Cortex of kidney (tissue), 1 donor: ENCODE measurements at places on chromosomes 7 and 10.

DNA sequence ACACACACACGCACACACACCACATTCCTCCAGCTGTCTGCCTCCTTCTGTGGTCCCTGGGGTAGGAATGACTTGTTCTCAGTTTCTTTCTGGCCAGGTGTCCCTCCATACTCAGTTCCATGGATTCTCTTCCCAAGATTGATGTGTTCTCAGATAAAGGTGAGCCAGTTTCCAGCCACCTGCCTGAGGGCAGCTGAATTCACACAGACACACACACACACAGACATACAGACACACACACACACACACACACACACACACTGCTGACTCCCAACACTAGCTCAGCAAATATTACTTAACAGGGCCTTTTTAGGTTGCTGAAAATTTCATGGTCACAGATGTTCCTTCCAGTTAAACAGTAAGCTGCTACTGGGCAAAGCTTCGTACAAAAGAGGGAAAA lies 45.4 kb upstream of the GDF10 start:
- DNase-seq = no peak

DNA sequence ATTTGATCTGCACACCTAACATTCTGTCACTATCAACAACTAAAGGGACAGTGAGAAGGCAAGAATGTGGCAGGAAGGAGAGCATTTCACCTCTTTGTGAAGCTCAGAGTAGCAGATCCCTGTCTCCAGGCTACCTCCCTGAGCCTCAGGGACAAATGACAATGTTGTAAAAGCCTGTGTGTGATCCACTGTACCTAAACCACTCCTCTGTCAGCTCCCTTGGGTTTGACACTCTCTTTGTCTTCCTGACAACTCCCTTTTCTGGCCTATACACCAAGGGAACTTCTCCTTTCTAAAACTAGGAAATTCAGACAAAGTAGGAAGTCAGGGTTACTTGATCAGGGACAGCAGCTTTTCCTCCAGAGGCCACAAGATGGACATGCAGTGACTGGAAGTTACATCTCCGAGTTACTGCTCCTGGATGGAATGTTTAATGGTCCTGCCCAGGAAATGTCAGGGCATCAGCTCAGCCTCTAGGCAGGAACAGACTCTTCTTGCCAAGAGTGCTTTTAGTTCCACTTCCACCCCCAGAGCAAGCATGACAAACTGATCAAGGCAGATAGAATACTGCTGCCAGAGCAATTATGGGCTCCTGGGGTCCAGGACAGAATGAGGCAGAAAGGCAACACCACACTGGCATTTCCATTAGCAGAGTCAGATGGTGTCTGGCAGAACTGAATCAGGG lies 1014.5 kb upstream of the LRRTM3 start:
- DNase-seq = no peak

DNA sequence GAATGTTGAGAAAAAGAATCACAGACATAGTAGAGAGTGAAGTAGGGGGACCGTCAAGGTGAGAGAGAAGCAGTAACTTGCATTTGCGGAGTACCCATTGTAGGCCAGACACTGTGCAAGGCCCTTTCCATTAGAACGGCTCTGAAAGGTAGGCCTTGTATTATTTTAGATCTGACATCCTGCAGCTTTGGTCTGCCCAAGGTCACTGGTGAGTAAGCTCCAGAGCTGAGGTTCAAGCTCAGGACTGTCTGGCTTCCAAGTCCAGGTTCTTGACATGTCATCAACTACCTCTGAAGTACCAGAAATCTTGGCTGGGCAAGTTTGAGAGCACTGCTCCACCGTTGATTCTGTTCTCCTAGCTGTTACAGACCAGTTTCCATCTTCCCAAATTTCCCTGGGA lies 13.2 kb upstream of the EVX1 start:
- DNase-seq = no peak

GRCh38 chr7:70616211-70616610 lies 515.7 kb upstream of the GALNT17 start:
- no peak for DNase-seq

DNA sequence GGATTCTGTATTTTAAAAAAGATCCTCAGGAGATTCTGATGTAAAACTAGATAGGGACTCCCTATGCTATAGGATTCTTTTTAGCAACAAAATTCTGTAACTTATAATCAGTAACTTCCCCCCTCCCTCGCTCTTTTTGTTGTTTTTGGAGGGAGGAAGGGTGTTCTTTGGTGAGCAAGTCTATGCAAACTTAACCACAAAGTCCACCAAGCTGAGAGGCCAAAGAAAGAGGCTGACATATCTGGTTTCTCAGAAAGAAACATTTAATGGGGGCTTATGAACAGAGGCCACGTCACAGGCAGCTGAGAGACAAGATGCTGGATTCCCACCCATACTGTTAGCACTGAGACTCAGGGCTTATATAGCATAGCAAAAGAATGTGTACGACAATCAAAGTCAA lies 14.3 kb upstream of the ABCB5 start:
- DNase-seq = no peak

DNA sequence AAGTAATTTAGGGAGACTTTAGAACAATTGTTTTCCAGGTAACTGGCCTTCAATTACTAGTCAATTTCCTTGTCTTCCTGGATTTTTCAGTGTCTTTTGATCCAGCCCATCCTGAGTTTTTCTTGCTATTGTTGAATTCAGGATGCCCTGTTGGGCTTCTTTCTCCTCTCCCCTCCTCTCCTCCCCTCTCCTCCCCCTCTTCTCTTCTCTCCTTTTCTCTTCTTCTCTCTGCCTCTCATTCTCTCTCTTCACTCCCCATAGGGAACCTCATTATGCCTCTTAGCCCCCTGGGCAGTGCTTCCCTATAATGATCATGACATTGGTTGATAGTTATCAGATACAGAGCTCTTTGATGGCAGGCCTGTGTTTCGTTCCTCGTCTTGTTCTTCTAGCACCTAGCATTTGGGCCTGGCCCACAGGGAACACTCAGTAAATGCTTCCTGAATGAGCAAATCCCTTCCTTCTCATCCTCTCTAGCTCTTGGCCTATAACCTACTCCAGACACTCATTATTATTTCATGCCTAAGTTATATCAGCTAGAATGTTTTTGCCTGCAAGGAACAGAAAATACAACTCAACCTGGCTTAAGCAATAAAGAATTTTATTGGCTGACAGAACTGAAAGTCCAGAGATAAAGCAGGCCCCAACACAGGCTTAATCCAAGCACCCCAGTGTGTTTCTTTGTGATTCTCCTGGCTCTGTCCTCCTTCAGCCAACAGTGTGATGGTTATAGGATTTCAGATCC lies 56.8 kb downstream of the CACNB2 start:
- DNase-seq = no peak

DNA sequence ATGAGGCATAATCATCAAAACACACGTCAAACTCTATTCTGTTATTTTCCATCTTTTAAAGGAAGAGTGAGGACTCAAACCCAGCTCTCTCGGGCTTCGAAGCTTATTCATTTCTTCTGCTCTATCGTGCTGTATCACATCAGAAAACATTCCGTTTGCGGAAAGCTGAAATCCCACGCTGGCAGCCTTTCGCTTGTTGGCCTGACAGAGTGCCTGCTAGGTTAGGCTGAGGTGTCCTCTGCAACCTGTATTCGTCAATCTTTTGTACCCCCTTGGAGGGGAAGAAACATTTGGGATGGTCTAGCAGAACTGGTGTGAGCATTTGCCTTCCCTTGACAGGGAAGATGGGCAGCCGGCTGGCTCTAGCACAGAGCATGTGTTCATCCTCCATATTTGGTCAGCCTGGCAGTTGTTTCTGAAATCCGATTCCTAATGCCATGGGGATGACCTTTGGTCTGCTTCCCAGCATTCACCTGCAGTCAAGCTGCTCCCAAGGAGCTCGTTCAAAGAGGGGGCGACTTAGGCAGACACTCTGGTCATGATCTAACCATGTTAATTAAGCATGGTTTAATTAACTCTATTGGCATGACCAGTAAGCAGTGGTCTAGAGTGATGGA lies 55.2 kb downstream of the TACC2 start:
- DNase-seq = no peak

DNA sequence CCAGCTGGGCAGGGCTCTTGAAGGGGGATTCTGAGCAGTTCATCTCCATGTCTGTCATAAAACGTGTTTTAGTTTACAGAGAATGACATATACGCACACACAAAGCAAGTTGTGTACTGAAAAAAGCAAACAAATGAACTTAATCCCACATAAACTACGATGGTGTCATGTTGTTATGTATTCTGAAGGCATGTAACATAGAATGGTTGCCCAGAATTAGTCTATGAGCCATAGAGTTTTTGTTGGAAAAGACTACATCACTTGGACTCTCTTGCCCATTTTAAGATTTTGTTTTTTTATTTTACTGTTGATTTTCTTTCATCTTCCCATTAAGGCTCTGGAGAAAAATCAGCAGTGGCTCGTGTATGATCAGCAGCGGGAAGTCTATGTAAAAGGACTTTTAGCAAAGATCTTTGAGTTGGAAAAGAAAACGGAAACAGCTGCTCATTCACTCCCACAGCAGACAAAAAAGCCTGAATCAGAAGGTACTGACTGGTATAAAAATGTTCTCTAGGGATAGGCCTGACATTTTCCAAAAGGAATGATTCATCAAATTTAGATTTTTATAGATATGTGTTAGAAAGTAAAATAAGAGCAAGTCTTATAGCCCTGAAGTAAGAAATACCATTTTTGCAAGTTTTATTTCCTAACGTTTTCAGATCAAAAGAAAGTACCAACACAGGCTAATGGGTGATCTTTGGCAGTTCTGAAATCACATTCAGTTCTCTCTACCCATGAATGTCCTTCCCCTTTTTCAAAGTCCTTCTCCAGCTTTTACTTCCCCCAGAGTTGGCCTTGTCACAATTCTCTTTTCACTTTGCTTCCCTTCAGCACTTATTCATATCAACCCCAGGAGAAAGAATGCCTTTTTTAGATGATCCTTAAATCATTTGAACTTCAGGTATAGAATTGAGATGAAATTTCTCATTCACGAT lies 18.9 kb downstream of the CEP55 start:
- DNase-seq = no peak

DNA sequence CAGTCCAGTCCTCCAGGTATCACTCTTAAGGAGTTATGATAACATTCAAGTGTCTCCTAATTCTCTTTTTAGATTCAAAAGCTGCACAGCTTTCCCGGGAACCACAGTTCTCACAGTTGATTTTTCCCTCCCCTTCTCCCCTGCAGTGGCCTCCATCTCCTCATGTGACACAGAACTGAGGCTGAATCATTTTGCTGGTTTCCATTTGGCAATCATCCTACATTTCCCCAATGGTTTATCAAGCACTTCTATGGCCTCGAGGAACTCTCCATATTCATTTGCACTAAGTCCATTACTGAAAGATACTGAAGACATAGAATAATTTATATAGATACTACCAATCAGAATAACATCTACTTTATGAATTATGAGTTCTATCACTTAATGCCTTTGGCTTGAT lies 484.9 kb downstream of the GPAM start:
- no peak for DNase-seq

- DNase-seq = no peak
Measured at GRCh38 chr10:95688648-95689047, 5.1 kb downstream of the TCTN3 start.

DNA sequence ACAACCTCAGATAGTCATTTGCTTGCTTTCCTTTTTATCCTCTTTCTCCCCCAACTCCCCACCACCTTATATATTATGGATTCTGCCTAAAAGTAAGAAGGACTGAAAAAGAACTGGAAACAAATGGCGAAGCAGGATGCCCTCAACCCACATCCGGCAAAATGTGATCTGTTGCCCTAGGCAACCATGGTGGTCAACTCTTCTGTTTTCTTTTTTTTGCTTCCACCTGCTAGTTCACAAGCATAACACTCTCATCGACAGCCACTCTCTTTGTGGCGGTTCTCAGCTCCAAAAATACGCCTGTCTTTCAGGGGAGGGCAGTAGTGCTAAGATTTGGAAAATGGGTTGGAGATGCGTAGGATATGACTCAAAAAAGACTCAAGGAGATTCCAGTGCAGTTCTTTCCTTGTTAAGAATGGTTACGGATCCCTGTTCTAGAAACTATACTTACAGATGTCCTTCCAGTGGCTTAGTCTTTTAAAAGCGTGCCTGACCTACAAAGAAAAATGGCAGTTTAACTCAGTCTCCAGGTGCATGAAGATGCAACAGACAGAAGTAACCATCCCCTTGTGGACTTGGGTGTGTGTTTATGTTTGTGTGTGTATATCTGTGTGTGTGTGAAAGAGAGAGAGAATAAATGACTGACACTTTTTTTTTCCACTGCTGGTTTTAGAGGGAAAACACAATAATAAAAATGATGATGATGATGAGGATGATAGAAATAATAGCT lies 10.7 kb downstream of the APBB1IP start:
- no peak for DNase-seq

DNA sequence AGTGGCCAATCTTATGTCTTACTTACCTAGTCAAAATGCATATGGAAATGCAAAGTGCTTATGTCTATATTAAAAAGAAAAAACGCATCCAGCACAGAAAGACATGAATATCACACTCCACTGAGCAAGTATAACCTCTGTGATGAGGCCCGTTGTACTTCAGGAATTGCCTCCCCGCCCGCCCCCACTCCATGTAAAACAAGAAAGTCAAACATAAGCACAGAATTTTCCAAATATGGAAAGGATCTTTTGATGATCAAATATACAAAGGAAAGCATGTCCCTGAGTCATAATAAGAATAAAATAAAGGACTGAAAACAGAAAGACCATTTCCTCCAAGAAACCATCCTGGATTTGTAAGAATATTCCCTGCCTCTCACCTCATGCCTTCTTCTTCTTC lies 229.1 kb downstream of the BAMBI start:
- DNase-seq = no peak

DNA sequence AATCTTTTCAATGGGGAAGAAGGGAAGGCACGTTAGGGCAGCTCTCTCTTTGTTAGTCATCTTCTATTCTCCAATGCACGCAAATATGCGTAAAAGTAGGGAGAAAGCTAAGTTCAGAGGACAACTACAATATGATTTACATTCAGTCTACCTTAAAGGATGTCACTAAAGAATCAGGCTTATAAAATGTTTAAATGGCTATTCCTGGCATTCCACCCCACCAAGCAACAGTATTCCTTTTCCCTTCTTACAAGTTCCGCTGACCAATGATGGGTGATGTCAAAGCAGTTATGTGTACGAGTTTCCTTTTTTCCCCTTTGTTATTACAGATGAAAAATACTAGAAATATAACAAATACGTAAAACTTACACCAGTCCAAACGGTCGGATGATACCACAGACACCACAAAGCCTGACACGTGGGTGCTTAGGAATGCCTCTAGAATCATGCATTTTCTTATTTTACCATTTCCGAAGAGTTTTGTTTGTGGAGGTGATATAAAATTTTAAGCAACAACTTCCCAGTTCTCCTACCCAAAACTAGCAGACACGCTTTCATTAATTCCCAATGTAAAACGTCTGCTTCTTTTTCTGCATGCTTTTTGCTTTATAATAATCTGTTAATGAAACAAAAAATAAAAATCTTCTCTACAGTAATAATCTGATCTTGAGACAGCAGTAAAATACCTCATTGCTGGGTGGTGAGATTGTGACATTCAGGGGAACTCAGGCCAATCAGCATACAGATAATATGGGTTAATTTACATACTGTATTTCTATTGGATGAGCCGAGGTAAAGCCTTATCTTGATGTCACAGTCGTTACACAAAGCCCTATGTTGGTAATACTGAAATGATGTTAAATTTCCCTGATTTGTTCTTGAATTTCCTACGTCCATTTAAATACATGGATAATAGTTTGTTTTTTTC lies 708 bp upstream of the GPR85 start:
- no peak for DNase-seq

GRCh38 chr7:103524042-103524907 lies 78.3 kb upstream of the SLC26A5 start:
- DNase-seq = no peak

GRCh38 chr7:148684289-148684830 lies 14.3 kb upstream of the CUL1 start:
- DNase-seq = no peak

GRCh38 chr7:12222889-12223579 lies 11.9 kb downstream of the TMEM106B start:
- DNase-seq = no peak

GRCh38 chr7:134174795-134175261 lies 47.7 kb downstream of the LRGUK start:
- DNase-seq = no peak
